ENCODE measurements at places on chromosomes 4 and X.

DNA sequence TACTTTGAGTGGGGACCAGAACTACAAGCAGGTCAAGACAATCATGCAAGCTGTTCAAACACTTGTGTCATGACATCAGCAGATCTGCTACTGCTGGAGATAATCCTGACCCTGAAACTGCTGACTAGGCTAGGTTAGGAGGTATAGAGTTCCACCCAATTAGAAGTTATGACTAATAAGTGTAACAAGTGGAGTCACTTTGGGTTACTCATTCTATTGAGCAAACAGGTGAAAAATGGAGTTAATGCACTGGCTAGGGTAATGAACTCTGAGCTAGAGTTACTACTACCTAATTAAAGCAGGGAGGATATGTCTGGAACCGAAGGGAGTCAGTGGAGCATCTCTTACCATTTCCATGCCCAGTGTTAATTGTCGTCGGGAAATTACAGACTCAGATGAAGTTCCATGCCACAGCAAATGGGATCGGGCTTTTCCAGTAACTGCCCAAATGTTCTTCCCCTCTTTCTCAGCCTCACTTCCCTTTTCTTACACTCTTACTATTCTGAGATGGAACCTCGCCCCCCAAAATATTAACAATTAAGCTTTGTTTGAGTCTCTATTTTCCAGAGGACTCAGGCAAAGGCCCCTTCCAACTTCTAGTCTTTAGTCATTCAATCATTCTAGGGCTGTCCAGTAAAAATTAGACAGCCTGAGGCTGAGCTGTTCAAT is 19.8 kb upstream of the MANBA start:
- no peak overlapping the region for H3K4me3 ChIP-seq
- no peak for DNase-seq
- H3K36me3 ChIP-seq: no peaks in the 10 kb centered on the region
- no peaks in the 10 kb centered on the region for H3K27me3 ChIP-seq
- H3K4me1 ChIP-seq: no peaks in the 10 kb centered on the region
- H3K27ac ChIP-seq: no peak overlapping the region

DNA sequence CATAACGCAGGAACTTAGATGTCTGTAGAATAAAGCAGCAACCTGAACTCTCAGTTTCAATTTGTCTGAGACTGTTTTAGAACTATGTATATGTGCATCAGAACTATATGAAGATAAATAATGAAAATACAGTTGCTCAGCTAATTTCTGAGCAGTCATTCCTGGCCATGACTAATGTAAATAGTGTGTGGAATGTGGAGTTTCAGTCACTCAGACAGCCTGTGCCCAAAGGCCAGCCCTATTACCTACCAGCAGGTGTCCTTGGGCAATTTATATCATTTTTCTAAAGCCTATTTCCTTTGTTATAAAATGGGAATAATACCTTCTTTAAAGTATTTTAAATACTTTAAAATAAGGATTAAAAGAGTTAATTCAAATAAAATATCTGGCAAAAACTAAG is 56.0 kb upstream of the RELL1 start:
- no peak overlapping the region for H3K4me3 ChIP-seq
- no peak overlapping the region for H3K27ac ChIP-seq
- H3K27me3 ChIP-seq: no peaks in the 10 kb centered on the region
- no peaks in the 10 kb centered on the region for H3K4me1 ChIP-seq
- no peaks in the 10 kb centered on the region for H3K36me3 ChIP-seq

GRCh38 chrX:48696909-48697727 is 584 bp downstream of the SUV39H1 start:
- H3K27ac ChIP-seq: peak overlapping the region; percentile 87
- peak overlapping the region; percentile 68 for H3K4me3 ChIP-seq
- peaks cover 17% of the 10 kb centered on the region for H3K36me3 ChIP-seq

- H3K27me3 ChIP-seq: no peaks in the 10 kb centered on the region
- H3K4me1 ChIP-seq: no peaks in the 10 kb centered on the region
- no peak overlapping the region for H3K4me3 ChIP-seq
- no peak overlapping the region for H3K27ac ChIP-seq
- no peaks in the 10 kb centered on the region for H3K36me3 ChIP-seq
- no peak for DNase-seq
Measured at GRCh38 chrX:34058005-34058404, 74.1 kb downstream of the FAM47A start.

GRCh38 chr4:154707877-154708276 is 35.9 kb upstream of the LRAT start:
- no peak for DNase-seq
- no peak overlapping the region for H3K4me3 ChIP-seq
- no peaks in the 10 kb centered on the region for H3K4me1 ChIP-seq
- H3K27ac ChIP-seq: no peak overlapping the region
- no peaks in the 10 kb centered on the region for H3K36me3 ChIP-seq

DNA sequence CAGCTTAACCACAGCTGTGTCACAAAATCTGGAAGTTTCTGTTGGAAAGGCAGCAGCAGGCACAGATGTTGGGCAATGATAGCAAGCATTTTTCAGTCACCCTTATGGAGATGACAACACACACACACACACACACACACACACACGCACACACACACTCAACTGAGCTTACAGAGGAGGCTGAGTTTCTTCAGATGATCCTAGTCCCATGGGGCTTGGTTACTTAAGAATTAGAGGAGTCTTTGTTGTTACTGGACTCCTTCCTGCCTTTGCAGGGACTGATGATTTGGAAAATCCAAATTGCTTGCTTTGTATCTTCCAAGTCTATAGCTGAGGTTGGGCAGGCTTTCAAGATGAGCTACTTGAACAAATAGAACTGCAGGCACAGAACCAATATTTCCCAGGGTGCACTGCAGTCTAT is 740.1 kb upstream of the PITX2 start:
- H3K4me3 ChIP-seq: no peak overlapping the region

DNA sequence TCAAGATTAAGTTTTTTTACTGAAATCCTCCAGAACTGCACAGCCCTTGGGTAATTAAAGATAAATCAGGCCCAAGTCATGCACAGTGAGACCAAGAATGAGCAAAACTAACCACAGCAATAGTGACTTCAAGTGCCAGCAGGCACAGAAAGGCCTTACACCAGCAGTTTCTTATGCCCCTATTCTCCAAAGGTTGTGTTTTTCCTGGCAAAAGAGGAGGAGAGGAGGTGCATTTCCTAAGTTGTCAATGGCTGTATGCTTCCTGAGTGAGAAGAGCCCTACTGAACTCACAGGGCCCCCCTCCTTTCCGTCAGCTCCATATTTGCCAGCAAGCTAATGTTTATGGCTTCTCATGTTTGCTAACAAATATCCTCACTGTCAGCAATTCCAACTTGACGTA is 418.7 kb upstream of the INTU start:
- no peaks in the 10 kb centered on the region for H3K4me1 ChIP-seq
- no peak for DNase-seq
- H3K4me3 ChIP-seq: no peak overlapping the region
- no peaks in the 10 kb centered on the region for H3K36me3 ChIP-seq
- no peak overlapping the region for H3K27ac ChIP-seq

DNA sequence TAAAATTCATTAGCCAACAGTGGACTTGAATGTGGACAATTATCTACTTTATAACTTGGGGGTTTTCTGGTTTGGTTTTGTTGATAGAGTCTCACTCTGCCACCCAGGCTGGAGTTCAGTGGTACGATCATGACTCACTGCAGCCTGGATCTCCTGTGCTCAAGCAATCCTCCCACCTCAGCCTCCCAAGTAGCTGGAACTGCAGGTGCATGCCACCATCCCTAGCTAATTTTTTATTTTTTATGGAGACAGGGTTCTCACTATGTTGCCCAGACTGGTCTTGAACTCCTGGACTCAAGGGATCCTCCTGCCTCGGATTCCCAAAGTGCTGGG is 12.4 kb upstream of the ELF2 start:
- H3K4me3 ChIP-seq: no peak overlapping the region
- no peaks in the 10 kb centered on the region for H3K36me3 ChIP-seq
- H3K27ac ChIP-seq: no peak overlapping the region
- no peaks in the 10 kb centered on the region for H3K27me3 ChIP-seq
- no peaks in the 10 kb centered on the region for H3K4me1 ChIP-seq

DNA sequence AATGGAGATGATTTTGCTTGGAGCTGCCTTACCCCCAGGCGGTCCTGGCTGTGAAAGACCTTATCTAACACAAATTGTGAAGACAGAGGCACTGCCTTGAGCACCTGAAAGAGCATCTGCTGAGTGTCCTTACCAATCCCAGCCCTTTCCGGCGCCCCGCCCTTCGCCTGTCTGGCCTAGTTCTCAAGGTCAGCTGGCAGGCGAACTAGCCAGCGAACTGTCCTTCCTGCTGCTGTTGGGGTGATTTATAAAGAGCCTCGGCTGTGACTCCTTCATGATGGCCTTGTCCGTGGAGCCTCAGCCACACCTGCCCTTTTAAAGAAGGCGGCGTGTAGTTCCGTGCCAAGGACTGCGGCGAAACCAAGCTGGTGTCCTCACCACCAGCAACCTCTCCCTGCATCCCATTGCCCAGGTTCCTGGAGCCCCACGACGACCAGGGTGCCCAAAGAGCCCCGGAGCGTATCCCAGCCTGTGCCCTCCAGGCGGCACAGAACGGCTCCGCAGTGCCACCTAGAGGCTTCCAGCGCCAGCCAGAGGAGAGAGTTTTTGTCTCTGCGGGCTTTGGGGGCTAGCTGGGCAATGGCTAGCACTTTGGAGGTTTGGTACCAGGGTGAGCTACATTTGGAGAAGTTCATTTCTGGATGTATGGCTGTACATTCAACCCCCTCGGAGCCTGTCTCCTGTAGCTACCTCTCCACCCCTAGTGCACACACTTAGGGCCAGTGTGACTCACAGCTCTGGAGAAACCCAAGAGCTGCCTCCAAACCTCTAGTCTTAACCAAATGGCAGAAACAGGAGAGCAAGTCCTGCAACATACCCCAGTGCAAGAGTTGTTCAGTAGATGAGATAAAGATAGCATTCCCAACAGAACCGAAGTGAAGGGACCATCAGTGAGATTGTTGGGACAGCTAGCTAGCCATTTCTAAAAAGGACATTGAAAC is 36.8 kb upstream of the VMA21 start:
- peak; percentile 27 for DNase-seq
- no peak overlapping the region for H3K4me3 ChIP-seq
- H3K36me3 ChIP-seq: no peaks in the 10 kb centered on the region
- H3K27ac ChIP-seq: no peak overlapping the region
- no peaks in the 10 kb centered on the region for H3K27me3 ChIP-seq

- peaks cover 24% of the 10 kb centered on the region for H3K36me3 ChIP-seq
- H3K4me3 ChIP-seq: no peak overlapping the region
- no peaks in the 10 kb centered on the region for H3K27me3 ChIP-seq
- peaks cover 15% of the 10 kb centered on the region for H3K4me1 ChIP-seq
- peak overlapping the region; percentile 24 for H3K27ac ChIP-seq
- no peak for DNase-seq
Measured at GRCh38 chr4:26412381-26413372, 77.6 kb downstream of the CCKAR start.

GRCh38 chr4:74202062-74202586 is 44.2 kb downstream of the MTHFD2L start:
- H3K4me3 ChIP-seq: no peak overlapping the region
- DNase-seq: no peak
- no peaks in the 10 kb centered on the region for H3K27me3 ChIP-seq
- no peaks in the 10 kb centered on the region for H3K4me1 ChIP-seq
- no peak overlapping the region for H3K27ac ChIP-seq

GRCh38 chrX:70132877-70133302 is 357 bp upstream of the IGBP1 start:
- H3K36me3 ChIP-seq: no peaks in the 10 kb centered on the region
- DNase-seq: no peak
- H3K27me3 ChIP-seq: no peaks in the 10 kb centered on the region
